ENCODE measurements at places on chromosomes 6 and 20.

DNA sequence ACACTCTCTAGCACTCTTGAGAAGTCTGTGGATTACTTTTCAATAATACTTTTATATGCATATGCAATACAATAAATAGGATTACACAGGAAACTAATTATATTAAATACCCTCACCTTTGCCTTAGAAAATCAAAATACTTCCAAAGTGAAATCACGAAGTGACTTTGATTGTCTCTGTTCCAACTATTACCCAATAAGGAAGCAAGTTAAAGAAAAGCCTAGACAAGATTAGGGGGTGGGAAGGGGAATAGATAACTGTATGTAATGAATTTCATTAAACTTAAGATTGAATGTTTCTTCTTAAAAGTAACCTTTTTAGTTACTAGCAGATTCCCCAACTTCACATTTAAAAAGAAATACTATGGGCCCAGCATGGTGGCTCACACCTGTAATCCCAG is 66.6 kb upstream of the SOX4 start:
- no peaks in the 10 kb centered on the region for H3K4me1 ChIP-seq
- H3K27ac ChIP-seq = no peak overlapping the region
- DNase-seq = no peak

DNA sequence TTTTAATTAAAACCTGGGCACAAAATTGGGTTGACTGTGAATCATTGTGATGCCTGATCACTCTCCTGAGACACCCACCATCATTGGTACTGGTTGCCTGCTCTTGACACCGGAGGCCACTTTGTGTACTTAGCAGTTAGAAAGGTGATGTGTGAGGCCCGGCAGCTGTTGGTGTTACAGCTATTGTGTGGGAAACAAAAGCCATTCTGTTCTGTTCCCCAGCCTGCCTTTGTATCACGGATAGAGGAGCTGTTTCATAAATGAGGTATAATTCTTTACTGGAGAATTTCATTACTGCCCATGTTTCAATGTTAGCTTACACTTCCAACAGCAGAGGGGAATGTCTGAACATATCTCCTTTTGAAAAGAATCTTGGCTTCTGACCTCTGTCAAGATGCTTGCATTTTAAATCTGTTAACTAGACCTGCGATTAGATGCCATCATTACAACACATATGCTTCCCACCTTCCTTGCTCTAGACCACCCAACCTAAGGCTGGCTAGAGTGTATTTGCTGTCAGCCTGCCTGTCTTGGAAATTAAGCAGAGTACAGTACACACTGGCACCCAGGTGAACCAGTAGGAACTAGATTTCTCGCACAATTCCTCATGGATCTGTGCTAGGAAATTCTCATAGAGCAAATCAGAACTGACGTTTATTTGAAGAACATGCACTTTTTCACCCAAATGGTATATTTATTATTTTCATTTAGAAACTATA is 142.4 kb upstream of the INSM1 start:
- H3K4me3 ChIP-seq = no peak overlapping the region
- no peaks in the 10 kb centered on the region for H3K36me3 ChIP-seq
- no peak for DNase-seq
- H3K27me3 ChIP-seq = no peaks in the 10 kb centered on the region

GRCh38 chr6:136920671-136921380 is 1.3 kb upstream of the SLC35D3 start:
- no peak for DNase-seq
- H3K36me3 ChIP-seq = no peaks in the 10 kb centered on the region
- H3K4me1 ChIP-seq = peaks cover 35% of the 10 kb centered on the region
- peak overlapping the region; percentile 80 for H3K4me3 ChIP-seq
- no peak overlapping the region for H3K27ac ChIP-seq
- peaks cover 13% of the 10 kb centered on the region for H3K27me3 ChIP-seq

GRCh38 chr6:53556986-53557715 is 12.2 kb upstream of the GCLC start:
- no peak overlapping the region for H3K27ac ChIP-seq
- no peaks in the 10 kb centered on the region for H3K4me1 ChIP-seq
- H3K27me3 ChIP-seq = no peaks in the 10 kb centered on the region
- H3K4me3 ChIP-seq = no peak overlapping the region
- DNase-seq = no peak
- H3K36me3 ChIP-seq = no peaks in the 10 kb centered on the region

- DNase-seq = no peak
- no peak overlapping the region for H3K27ac ChIP-seq
- no peaks in the 10 kb centered on the region for H3K36me3 ChIP-seq
- no peaks in the 10 kb centered on the region for H3K27me3 ChIP-seq
Measured at GRCh38 chr6:39196673-39197091, 32.6 kb downstream of the KCNK5 start.

GRCh38 chr6:149166336-149166735 is 151.2 kb upstream of the TAB2 start:
- no peak overlapping the region for H3K27ac ChIP-seq
- H3K4me3 ChIP-seq = no peak overlapping the region
- no peaks in the 10 kb centered on the region for H3K4me1 ChIP-seq
- no peaks in the 10 kb centered on the region for H3K27me3 ChIP-seq

DNA sequence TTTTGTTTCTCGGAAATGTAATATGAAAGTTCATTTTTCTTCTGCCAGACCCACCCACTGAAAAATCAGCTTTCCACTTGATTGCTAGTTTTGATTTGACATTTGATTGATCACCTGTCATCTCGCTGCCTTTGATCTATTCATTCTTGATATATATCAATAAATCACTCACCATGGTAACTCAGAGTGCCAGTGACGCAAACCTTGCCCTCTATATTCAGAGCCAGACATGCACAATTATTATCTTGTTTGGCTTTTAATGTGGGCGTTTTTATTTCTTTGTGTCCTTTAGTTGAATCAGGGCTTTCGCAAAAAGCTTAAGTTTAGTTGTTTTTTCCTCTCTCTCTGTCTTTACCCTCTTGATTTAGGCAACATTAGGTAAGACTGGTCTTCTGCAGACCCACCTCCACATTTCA is 2.0 kb downstream of the TSHZ2 start:
- H3K27ac ChIP-seq = no peak overlapping the region
- no peaks in the 10 kb centered on the region for H3K36me3 ChIP-seq
- DNase-seq = no peak

GRCh38 chr6:160202411-160202810 is 56.2 kb downstream of the SLC22A2 start:
- H3K36me3 ChIP-seq = no peaks in the 10 kb centered on the region
- no peak for DNase-seq
- no peak overlapping the region for H3K4me3 ChIP-seq
- no peaks in the 10 kb centered on the region for H3K27me3 ChIP-seq
- H3K4me1 ChIP-seq = peaks cover 11% of the 10 kb centered on the region

- no peak for DNase-seq
- H3K27me3 ChIP-seq = no peaks in the 10 kb centered on the region
- H3K4me3 ChIP-seq = no peak overlapping the region
- no peaks in the 10 kb centered on the region for H3K36me3 ChIP-seq
Measured at GRCh38 chr6:116971959-116972358, 94.9 kb downstream of the RFX6 start.

- no peak for DNase-seq
- H3K4me3 ChIP-seq = peak overlapping the region; percentile 64
- H3K36me3 ChIP-seq = no peaks in the 10 kb centered on the region
- no peak overlapping the region for H3K27ac ChIP-seq
- no peaks in the 10 kb centered on the region for H3K4me1 ChIP-seq
Measured at GRCh38 chr6:48069280-48069679, 41.7 kb downstream of the PTCHD4 start.

GRCh38 chr6:21521276-21521675 is 72.3 kb upstream of the SOX4 start:
- no peak overlapping the region for H3K4me3 ChIP-seq
- no peaks in the 10 kb centered on the region for H3K4me1 ChIP-seq
- DNase-seq = no peak
- no peaks in the 10 kb centered on the region for H3K36me3 ChIP-seq

DNA sequence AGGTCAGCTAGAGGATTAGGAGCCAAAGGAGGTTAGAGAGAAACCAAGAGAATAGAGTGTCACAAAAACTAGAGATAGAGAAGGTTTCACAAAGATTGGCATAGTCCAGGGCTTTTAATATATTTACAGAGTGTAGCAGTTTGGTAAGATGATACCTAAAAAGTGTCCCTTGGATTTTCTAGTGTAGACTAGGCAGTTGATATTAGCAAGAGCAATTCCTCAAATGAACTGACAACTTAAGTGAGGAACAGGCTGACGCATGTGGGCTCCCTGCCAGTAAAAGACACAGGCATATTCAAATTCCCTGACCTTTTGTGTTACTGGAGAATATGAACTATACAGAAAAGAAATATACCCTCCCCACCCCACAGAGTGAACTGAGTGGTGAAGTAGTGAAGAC is 40.1 kb downstream of the VTA1 start:
- H3K36me3 ChIP-seq = no peaks in the 10 kb centered on the region
- no peak for DNase-seq
- H3K27ac ChIP-seq = no peak overlapping the region
- H3K27me3 ChIP-seq = no peaks in the 10 kb centered on the region
- no peak overlapping the region for H3K4me3 ChIP-seq
- no peaks in the 10 kb centered on the region for H3K4me1 ChIP-seq

DNA sequence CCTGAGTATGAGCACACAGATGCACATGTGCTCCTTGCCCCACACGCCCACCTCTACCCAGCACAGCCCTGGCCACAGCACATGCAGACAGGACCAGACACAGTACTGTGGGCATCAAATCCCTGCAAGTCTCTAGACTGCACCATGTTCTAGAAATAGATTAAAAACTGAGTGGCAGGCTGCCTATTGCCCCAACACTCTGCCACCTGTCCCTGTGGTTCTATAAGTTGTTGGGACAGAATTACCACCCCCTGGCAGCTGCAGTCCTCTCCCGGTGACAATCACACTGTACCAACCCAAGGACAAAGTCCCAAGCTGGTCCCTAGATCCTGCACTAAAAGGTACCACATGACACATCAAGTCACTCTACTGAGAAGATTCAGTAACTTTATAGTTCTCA is 70.2 kb downstream of the B3GAT2 start:
- H3K4me1 ChIP-seq = no peaks in the 10 kb centered on the region
- no peak overlapping the region for H3K4me3 ChIP-seq
- no peaks in the 10 kb centered on the region for H3K27me3 ChIP-seq
- no peak for DNase-seq
- no peak overlapping the region for H3K27ac ChIP-seq
- H3K36me3 ChIP-seq = no peaks in the 10 kb centered on the region

GRCh38 chr6:27806981-27807440 is 105.2 kb downstream of the OR2B2 start:
- peaks cover 27% of the 10 kb centered on the region for H3K4me1 ChIP-seq
- H3K4me3 ChIP-seq = peak overlapping the region; percentile 76
- DNase-seq = no peak
- H3K36me3 ChIP-seq = no peaks in the 10 kb centered on the region

GRCh38 chr6:25612666-25613065 is 39.3 kb upstream of the SCGN start:
- no peaks in the 10 kb centered on the region for H3K27me3 ChIP-seq
- peaks cover 15% of the 10 kb centered on the region for H3K36me3 ChIP-seq
- peaks cover 5% of the 10 kb centered on the region for H3K4me1 ChIP-seq
- no peak overlapping the region for H3K27ac ChIP-seq

DNA sequence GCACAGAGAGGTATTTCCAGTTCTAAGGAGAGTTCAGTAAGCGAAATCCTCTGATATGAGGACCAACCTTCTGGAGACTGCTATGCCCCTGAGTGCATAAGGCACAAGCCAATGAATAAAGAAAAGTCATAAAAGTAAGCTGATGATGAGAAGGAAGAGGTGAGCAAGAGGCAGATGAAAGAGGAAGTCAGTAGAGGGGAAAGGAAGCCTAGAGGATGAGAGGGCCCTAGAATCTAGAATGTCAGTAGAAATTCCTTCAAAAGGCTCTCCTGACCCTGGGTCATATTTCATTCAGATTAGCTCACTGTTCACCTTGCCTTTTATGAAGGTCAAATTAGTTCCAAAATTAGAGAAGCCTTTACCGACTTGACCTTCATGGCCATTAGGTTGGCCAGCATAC is 209.2 kb downstream of the CD83 start:
- DNase-seq = no peak
- H3K27me3 ChIP-seq = no peaks in the 10 kb centered on the region
- H3K4me3 ChIP-seq = no peak overlapping the region
- H3K36me3 ChIP-seq = no peaks in the 10 kb centered on the region
- H3K4me1 ChIP-seq = no peaks in the 10 kb centered on the region
- no peak overlapping the region for H3K27ac ChIP-seq

GRCh38 chr6:89260310-89260709 is 43.2 kb upstream of the GABRR1 start:
- H3K4me1 ChIP-seq = no peaks in the 10 kb centered on the region
- no peak for DNase-seq
- no peaks in the 10 kb centered on the region for H3K36me3 ChIP-seq
- H3K4me3 ChIP-seq = no peak overlapping the region

GRCh38 chr6:147108259-147108910 is 95.8 kb upstream of the STXBP5 start:
- H3K4me1 ChIP-seq = no peaks in the 10 kb centered on the region
- no peak for DNase-seq
- no peaks in the 10 kb centered on the region for H3K27me3 ChIP-seq
- no peak overlapping the region for H3K4me3 ChIP-seq
- no peak overlapping the region for H3K27ac ChIP-seq
- no peaks in the 10 kb centered on the region for H3K36me3 ChIP-seq

- H3K27me3 ChIP-seq = no peaks in the 10 kb centered on the region
- H3K36me3 ChIP-seq = no peaks in the 10 kb centered on the region
- H3K27ac ChIP-seq = no peak overlapping the region
- H3K4me1 ChIP-seq = peaks cover 2% of the 10 kb centered on the region
Measured at GRCh38 chr6:122063076-122063475, 336.4 kb upstream of the HSF2 start.

GRCh38 chr6:33950891-33951889 is 147.4 kb upstream of the MLN start:
- DNase-seq = no peak
- H3K4me3 ChIP-seq = no peak overlapping the region
- no peaks in the 10 kb centered on the region for H3K36me3 ChIP-seq
- no peaks in the 10 kb centered on the region for H3K27me3 ChIP-seq
- no peak overlapping the region for H3K27ac ChIP-seq

DNA sequence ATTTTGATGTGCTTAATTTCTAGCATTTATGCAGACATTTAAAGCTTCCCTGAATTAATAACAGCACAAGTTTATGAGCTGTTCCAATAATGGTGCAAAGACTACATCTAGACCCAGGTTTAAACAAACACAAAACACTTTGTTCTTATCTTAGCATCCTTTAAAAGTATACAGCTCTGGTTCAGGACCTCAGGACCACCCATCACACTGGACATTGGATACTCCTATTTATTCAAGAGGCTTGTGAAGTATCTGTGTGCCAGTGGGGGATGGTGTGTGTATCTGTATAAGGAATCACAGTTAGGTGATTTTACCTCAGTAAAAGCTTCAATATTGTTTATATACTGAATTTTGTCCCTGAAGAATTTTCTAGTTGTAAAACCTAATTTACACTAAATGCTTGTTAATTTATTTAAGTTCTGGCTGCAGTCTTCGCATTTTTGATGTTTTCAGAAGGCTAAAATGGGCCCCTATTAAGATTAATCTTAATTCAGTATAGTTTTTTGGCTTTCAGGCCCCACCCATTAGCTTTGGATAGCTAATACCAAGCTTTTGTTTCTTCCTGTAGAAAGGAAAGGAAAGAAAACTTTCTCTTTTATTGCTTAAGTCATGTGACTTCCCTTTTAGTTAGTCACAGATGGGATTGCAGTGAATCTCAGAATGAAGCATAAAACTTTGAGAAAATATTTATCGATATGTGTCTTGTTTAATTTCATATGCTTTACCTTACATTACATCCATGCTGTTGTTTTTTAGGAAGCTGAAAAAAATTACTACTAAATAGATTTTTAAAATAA is 13.1 kb downstream of the LIN28B start:
- no peak overlapping the region for H3K27ac ChIP-seq
- H3K36me3 ChIP-seq = no peaks in the 10 kb centered on the region
- H3K4me3 ChIP-seq = no peak overlapping the region
- no peaks in the 10 kb centered on the region for H3K4me1 ChIP-seq

All from thoracic aorta (tissue), 2 donors.